ENCODE measurements at places on chromosomes 11 and 22. TPM values are rescaled to one million over a fixed set of nuclear protein-coding genes. Genes with fewer than 3 reads are reported as not detected.

Gene FAM180B
- not detected for total RNA-seq

Gene SGSM1
- total RNA-seq: 0.64 TPM

Gene ANKK1
- total RNA-seq: not detected

DNA sequence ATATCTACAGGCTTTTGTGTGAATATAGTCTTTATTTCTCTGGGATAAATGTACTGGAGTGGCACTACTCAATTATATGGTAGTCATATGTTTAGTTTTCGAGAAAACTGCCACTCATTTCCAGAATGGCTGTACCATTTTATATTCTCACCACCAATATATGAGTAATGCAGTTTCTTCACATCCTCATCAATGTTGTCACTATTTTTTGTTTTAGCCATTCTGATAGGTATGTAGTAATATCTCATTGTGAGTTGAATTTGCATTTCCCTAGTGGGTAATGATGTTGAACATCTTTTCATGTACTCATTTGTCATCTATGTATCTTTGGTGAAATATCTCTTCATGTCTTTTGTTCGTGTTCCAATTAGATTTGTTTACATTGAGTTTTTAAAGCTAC is 18.0 kb downstream of the ACRV1 start:
- peak overlapping the region; percentile 64 for H3K27ac ChIP-seq
- DNase-seq: no peak
- H3K4me1 ChIP-seq: peaks cover 30% of the 10 kb centered on the region
- H3K27me3 ChIP-seq: no peaks in the 10 kb centered on the region

DNA sequence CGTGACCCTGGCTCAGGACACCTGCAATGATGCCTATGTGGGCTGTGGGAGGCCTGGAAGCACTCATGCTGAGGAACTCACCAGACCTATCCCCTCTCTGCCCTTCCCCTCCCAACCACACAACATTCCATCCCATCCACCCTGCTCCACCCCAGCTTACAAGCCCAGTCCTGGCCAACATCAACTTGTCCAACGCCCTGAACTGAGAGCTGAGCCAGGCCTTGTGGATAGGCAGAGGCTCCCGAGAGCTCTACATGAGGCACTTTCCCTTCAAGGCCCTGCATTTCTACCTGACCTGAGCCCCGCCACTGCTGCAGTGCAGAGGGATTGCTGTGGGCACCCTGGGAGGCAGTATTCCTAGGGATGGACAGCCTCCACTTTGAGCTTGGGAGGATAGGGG is 112.4 kb downstream of the PDE2A start:
- peaks cover 16% of the 10 kb centered on the region for H3K27me3 ChIP-seq
- no peak overlapping the region for H3K27ac ChIP-seq
- no peak overlapping the region for H3K4me3 ChIP-seq
- H3K36me3 ChIP-seq: no peaks in the 10 kb centered on the region
- H3K4me1 ChIP-seq: no peaks in the 10 kb centered on the region

DNA sequence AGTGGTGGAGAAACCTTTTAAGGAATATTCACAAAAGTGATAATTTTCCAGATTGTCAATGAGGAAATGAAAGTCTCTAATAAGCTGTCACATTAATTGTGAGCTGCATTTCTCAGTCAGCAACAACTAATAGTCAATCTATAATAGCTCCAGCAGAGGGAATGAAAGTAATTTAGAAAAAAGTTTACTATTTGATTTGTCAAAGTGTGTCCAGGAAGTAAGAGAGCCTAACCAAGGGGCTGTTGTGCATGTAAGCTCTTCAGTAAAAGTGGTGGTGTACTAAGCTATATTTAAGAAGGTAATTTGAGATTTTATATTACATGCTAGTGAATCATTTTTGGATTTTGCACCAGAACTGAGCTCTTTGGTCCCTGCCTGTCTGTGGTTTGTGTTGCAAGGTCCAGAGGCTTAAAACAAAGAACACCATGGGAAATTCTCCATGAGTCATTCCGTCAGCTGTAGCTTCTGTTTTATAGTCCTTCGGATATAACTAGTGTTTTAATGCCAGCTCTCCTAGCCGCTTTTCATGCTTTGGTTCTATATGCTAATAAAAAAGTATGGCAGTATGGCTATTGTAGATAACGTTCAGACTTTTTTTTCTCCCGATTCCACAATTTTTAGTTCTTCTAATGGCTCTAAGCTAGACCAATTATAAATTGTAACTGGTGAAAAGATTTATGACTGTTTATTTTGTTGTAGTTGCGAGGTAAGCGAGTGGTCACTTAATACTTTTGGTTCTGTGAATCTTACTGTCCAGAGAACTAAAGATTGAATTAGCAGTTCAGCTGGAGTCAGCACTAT is 64.6 kb downstream of the ARHGEF12 start:
- H3K27me3 ChIP-seq: peaks cover 29% of the 10 kb centered on the region
- no peaks in the 10 kb centered on the region for H3K4me1 ChIP-seq
- no peak overlapping the region for H3K27ac ChIP-seq
- H3K4me3 ChIP-seq: no peak overlapping the region

Data from activated T-helper 1 cell treated with anti-CD3 and anti-CD28 coated beads, Interleukin-12 subunit alpha, Interleukin-12 subunit beta, Interleukin-2, Interleukin-4 antibody, amounts not matched to agents 30 ng/mL and 10 ng/mL and 1 ng/mL, durations not matched to agents 14 hours and 24 hours and 36 hours (primary cell).